ENCODE measurements at places on chromosomes 3 and 15. TPM values are rescaled to one million over a fixed set of nuclear protein-coding genes. Genes with fewer than 3 reads are reported as not detected.
A peak's percentile ranks its signal among the peaks of the same experiment; 100 is the strongest.

Gene BNC1
- 2.9 TPM for total RNA-seq

Gene GPR62
- total RNA-seq = 0.15 TPM

Gene PARP14
- total RNA-seq = 41.5 TPM

GRCh38 chr3:115833074-115833473 lies 209.8 kb downstream of the GAP43 start:
- H3K4me3 ChIP-seq = no peak overlapping the region
- no peaks in the 10 kb centered on the region for H3K4me1 ChIP-seq
- H3K27me3 ChIP-seq = peaks cover 4% of the 10 kb centered on the region
- H3K27ac ChIP-seq = no peak overlapping the region
- DNase-seq = no peak
- no peaks in the 10 kb centered on the region for H3K36me3 ChIP-seq

DNA sequence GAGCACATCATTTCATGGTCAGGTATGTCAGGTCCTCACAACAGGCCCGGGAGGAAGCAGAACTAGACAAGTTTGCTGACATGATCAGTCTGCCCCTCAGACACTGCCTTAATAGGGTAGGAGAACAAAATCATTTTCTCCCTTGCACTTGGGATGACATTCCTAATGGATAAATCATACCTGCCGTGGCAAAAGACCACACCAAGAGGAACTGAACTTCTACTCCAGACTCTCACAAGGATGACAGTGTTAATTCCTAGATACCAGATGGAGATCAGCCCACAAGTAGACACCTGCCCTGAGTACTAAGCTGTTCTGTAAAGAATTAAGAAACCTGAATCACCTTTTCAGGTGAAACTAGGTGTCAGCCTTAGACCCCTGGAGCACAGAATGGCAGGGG lies 19.5 kb downstream of the SIAH2 start:
- no peak for DNase-seq
- peaks cover 7% of the 10 kb centered on the region for H3K36me3 ChIP-seq
- H3K4me3 ChIP-seq = no peak overlapping the region
- no peaks in the 10 kb centered on the region for H3K4me1 ChIP-seq
- no peak overlapping the region for H3K27ac ChIP-seq
- no peaks in the 10 kb centered on the region for H3K27me3 ChIP-seq

DNA sequence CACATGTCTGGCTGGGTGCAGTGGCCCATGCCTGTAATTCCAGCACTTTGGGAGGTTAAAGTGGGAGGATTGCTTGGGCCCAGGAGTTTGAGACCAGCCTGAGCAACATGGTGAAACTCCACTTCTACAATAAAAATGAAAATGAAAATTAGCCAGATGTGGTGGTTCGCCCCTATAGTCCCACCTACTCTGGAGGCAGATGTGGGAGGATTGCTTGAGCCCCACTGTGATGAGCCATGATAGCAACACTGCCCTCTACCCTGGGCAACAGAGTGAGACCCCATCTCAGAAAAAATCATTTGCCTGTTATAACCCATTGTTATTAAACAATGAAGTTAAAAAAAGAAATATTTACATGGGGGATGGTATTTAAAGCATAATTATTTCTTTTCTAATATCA lies 240.1 kb upstream of the ZPLD1 start:
- no peaks in the 10 kb centered on the region for H3K36me3 ChIP-seq
- peaks cover 3% of the 10 kb centered on the region for H3K4me1 ChIP-seq
- H3K4me3 ChIP-seq = no peak overlapping the region
- H3K27me3 ChIP-seq = no peaks in the 10 kb centered on the region

GRCh38 chr3:153069598-153070510 lies 92.2 kb upstream of the RAP2B start:
- no peak overlapping the region for H3K4me3 ChIP-seq
- no peak overlapping the region for H3K27ac ChIP-seq
- DNase-seq = no peak
- no peaks in the 10 kb centered on the region for H3K36me3 ChIP-seq

GRCh38 chr3:46857485-46858341 lies 5.5 kb downstream of the MYL3 start:
- no peak for DNase-seq
- H3K27me3 ChIP-seq = peaks cover 5% of the 10 kb centered on the region
- H3K36me3 ChIP-seq = no peaks in the 10 kb centered on the region
- no peak overlapping the region for H3K27ac ChIP-seq

- no peak for DNase-seq
- H3K4me1 ChIP-seq = no peaks in the 10 kb centered on the region
- H3K27ac ChIP-seq = no peak overlapping the region
- H3K4me3 ChIP-seq = no peak overlapping the region
- H3K27me3 ChIP-seq = peaks cover 25% of the 10 kb centered on the region
- no peaks in the 10 kb centered on the region for H3K36me3 ChIP-seq
Measured at GRCh38 chr3:133448478-133449122, 48.7 kb downstream of the BFSP2 start.

DNA sequence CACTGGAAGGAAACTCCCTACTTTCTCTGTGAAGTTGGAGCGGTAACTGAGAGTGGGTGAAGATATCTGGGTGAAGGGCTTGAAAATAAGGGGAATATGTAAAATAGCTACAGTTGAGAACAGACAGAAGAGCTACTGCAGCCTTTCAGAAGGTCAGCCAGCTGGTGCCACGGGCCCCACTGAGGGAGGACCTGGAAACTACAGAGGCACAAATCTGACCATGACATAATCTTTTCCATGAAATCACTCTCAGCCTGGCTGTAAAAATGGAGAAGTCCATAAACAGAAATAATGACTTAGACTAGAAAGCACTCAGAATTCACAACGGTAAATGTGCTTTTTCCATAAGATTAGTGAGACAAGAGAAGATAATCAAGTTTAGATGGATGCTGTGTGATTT lies 46.4 kb downstream of the ST3GAL6 start:
- H3K27me3 ChIP-seq = no peaks in the 10 kb centered on the region
- DNase-seq = peak; percentile 68
- no peak overlapping the region for H3K27ac ChIP-seq
- no peak overlapping the region for H3K4me3 ChIP-seq
- peaks cover 9% of the 10 kb centered on the region for H3K36me3 ChIP-seq

DNA sequence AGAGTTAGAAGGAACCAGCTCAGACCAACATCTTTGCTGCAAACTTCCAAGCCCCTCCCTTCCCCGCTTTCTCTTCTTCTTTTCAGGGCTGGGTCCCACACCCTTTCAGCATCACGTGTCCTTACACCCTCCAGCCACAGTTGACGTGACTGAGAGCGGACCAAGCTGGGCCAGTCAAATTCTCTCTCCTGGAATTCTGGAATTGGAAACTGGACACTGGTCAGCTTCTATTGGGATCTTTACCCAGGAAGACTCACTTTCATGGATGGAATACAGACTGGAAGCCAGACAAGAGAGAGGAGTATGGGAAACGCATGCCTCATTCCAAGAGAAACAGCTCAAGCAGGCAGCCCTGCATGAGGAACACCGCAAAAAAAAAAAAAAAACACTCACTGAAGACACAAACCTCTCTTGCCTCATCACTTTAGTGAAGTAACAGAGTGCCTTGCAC lies 12.4 kb upstream of the TPM1 start:
- H3K4me1 ChIP-seq = no peaks in the 10 kb centered on the region
- H3K36me3 ChIP-seq = no peaks in the 10 kb centered on the region
- H3K27me3 ChIP-seq = no peaks in the 10 kb centered on the region
- DNase-seq = no peak
- H3K4me3 ChIP-seq = no peak overlapping the region

GRCh38 chr15:63076714-63077046 lies 34.1 kb downstream of the TPM1 start:
- H3K27me3 ChIP-seq = no peaks in the 10 kb centered on the region
- H3K36me3 ChIP-seq = no peaks in the 10 kb centered on the region
- H3K4me3 ChIP-seq = no peak overlapping the region
- DNase-seq = no peak
